ENCODE measurements at places on chromosomes 7 and 10.
A peak's percentile ranks its signal among the peaks of the same experiment; 100 is the strongest.

- DNase-seq = no peak
- no peak overlapping the region for H3K27ac ChIP-seq
- no peak overlapping the region for H3K4me3 ChIP-seq
Observed at GRCh38 chr10:73793456-73793855, 8.1 kb downstream of the ZSWIM8 start.

GRCh38 chr10:53382543-53382942 lies 610.0 kb upstream of the MBL2 start:
- no peak for DNase-seq
- H3K36me3 ChIP-seq = no peaks in the 10 kb centered on the region
- no peaks in the 10 kb centered on the region for H3K27me3 ChIP-seq

DNA sequence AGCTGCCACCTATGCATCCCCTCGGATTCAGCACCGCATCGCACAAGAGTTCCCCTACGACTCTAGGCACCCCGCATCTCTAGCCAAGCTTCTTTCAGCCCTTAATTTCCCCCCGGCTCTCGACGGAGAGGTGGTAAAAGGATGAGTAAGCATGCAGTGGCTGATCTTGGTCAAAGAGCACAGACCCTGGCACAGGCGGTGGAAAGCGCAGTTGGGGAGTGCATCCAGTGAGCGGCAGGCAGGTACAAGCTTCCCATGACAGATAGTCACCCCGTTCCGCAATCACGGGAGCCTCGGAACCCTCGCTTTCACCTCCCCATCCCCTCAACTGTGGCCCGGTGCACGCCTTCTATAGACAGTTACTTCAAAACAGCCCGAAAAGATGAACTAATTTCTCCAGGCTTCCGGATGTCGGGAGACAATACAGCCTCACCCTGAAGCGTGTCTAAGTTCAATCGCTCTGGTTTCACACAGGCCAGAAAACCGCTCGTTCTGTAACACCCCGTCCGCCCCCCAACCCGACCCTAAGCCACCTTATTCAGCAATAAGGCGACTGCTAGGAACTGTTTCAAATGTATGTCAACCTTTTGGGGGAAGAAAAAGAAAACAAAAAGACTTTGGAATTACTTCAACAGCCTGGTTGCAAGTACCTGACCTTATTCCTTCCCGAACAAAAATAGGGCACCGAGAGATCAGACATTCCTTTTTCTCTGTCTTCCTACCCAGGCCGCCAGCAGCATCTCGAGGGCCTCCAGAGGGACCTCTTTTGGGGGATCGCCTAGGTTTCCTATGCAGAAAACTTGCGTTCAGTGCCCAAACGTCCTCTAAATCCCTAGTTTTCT lies 1.4 kb downstream of the RHEB start:
- H3K36me3 ChIP-seq = no peaks in the 10 kb centered on the region
- H3K27me3 ChIP-seq = no peaks in the 10 kb centered on the region
- peaks cover 55% of the 10 kb centered on the region for H3K4me1 ChIP-seq
- peak; percentile 91 for DNase-seq
- peak overlapping the region; percentile 95 for H3K27ac ChIP-seq
- H3K4me3 ChIP-seq = peak overlapping the region; percentile 87

DNA sequence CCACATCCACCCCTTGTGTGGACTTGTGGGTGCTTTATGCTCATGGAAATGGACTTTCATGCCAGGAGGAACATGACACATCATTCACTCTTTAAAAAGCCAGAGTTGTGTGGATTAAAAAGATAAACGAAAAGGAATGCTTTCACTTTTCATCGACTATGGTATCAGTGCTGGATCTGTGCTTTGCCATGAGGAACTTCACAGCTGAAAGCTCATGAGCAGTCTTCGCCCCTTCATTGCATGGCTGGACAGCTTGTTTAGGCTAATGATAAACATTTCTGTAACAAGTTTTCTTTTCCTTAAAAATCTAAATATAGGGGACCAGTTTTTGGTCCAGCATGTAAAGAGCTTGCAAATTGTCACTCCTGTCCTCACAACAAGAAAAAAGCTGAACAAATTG lies 173.6 kb upstream of the NPS start:
- H3K27me3 ChIP-seq = no peaks in the 10 kb centered on the region
- no peaks in the 10 kb centered on the region for H3K4me1 ChIP-seq
- no peak overlapping the region for H3K4me3 ChIP-seq
- H3K36me3 ChIP-seq = peaks cover 33% of the 10 kb centered on the region

DNA sequence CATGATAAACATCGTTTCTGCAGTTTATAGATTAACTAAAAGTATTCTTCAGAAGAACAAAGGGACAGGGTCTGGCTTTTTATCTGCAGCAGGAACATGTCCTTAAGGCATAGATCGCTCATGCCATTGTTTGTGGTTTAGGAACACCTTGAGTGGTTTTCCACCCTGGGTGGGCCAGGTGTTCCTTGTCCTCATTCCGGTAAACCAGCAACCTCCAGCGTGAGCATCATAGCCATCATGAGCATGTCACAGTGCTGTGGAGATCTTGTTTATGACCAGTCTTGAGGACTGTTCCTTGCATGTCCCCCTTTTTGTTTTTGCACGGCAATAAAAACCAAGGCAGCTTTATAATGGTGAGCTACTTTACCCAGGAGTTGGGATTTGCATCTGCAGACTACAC lies 33.9 kb downstream of the STOX1 start:
- H3K36me3 ChIP-seq = no peaks in the 10 kb centered on the region
- no peaks in the 10 kb centered on the region for H3K4me1 ChIP-seq
- H3K27me3 ChIP-seq = no peaks in the 10 kb centered on the region
- no peak overlapping the region for H3K4me3 ChIP-seq
- no peak for DNase-seq
- H3K27ac ChIP-seq = no peak overlapping the region

GRCh38 chr10:59337201-59337652 lies 25.1 kb downstream of the FAM13C start:
- H3K4me1 ChIP-seq = peaks cover 59% of the 10 kb centered on the region
- peak overlapping the region; percentile 70 for H3K27ac ChIP-seq
- H3K4me3 ChIP-seq = no peak overlapping the region
- H3K36me3 ChIP-seq = no peaks in the 10 kb centered on the region
- no peaks in the 10 kb centered on the region for H3K27me3 ChIP-seq
